ENCODE measurements at places on chromosomes 12 and 14. TPM values are rescaled to one million over a fixed set of nuclear protein-coding genes. Genes with fewer than 3 reads are reported as not detected.

ACRBP gene
- 6.0 TPM for polyA plus RNA-seq

C2CD5 gene
- 110 TPM for polyA plus RNA-seq

KIF26A gene
- 6.4 TPM for polyA plus RNA-seq

POTEG gene
- not detected for polyA plus RNA-seq

RDH16 gene
- 1.2 TPM for polyA plus RNA-seq

RPS6KL1 gene
- 0.91 TPM for polyA plus RNA-seq

OAS2 gene
- 9.9 TPM for polyA plus RNA-seq

POLR3B gene
- 18.3 TPM for polyA plus RNA-seq

CISTR gene
- not detected for polyA plus RNA-seq

GPD1 gene
- polyA plus RNA-seq, result 68.6 TPM

- DNase-seq, result no peak
Measured at GRCh38 chr14:77865455-77865854, 65.5 kb downstream of the ADCK1 start.

DNA sequence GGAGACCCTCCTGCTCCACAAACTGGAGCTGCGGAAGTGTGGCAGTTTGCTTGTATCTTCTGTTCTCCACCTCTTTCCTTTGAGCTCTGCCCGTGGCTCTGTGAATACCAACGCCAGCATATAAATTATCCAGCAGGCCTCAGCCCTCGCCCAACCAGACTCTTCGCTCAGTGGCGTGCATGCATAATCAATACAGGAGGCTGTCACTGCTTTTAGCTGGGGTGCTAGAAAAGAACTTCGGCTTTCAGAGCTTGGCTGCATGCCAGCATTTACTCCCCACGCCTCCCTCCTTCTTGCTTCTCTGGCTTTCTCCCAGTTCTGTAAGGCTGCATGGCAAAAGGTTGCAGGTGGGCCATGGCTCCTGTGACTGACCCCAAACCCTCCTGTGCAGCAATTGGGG is 26.9 kb downstream of the NRXN3 start:
- no peak for DNase-seq

GRCh38 chr14:52352061-52352491 is 38.0 kb downstream of the PTGER2 start:
- peak; percentile 72 for DNase-seq

GRCh38 chr12:116306968-116307367 is 29.5 kb upstream of the MED13L start:
- no peak for DNase-seq

DNA sequence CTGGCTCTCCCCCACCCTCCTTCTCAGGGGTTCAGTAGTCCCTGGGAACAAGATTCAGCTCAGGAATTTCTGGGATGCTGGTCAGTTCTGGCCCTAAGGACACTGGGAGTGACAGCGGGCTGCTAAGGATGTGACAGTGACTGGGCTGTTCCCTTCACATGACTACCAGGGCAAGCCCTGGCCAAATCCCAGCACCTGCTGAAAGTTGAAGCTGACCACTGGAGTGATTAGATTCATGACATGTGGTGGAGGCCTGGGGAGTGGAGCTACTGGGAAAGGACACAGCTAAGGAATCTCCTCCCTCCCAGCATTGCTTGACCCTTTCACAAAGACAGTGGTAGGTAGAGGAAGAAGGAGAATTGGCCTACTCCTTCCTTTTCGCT is 204.9 kb downstream of the DAD1 start:
- DNase-seq, result no peak

GRCh38 chr12:3661028-3661427 is 91.9 kb downstream of the CRACR2A start:
- no peak for DNase-seq

DNA sequence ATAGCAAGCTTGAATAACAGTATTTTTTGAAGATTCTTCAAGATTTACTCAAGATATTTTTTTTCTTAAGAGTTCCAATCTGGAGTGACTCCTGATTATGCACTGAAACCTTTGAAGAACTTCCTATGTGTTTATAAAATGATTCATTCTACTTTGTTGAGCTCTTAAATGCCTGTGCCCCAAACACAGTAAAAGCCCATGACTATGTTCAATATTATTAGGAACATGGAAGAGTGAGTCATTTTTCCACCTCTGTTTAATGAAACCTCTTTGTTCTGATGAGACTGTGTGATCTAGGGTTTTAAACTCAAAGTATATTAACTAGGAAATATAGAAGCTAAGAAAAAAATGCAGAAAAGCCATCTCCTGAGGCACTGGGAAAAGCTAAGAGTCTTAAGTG is 415.0 kb upstream of the FBXO33 start:
- no peak for DNase-seq

- DNase-seq, result no peak
Measured at GRCh38 chr12:26090836-26091510, 33.9 kb downstream of the BHLHE41 start.

- DNase-seq, result no peak
Measured at GRCh38 chr14:101558739-101559240, 2.5 kb upstream of the DIO3 start.

- DNase-seq, result no peak
Measured at GRCh38 chr14:26217778-26218177, 380.1 kb downstream of the NOVA1 start.

- DNase-seq, result no peak
Measured at GRCh38 chr14:28875934-28876571, 109.5 kb downstream of the FOXG1 start.

- no peak for DNase-seq
Measured at GRCh38 chr12:121489874-121490273, 90.0 kb downstream of the RNF34 start.

DNA sequence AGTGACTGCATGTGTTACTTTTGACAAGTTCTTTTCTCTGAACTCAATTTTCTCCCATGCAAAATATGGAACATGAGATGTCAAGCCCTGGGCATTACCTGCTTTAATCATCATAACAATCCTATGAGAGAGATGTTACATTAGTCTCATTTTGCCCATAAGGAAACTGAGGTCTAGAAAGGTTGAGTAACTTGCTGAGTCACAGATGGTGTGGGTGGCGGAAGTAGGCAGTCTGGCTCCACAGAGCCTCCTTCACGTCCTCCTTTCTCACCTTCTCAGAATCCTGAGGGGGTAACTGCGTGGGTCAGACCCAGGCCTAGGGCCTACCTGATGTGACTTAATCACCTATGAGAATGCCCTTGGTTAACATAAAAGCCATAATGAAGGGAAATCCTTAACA is 50.7 kb downstream of the TMTC1 start:
- no peak for DNase-seq

- DNase-seq, result peak; percentile 30
Measured at GRCh38 chr12:111034083-111034885, 113.9 kb upstream of the MYL2 start.

DNA sequence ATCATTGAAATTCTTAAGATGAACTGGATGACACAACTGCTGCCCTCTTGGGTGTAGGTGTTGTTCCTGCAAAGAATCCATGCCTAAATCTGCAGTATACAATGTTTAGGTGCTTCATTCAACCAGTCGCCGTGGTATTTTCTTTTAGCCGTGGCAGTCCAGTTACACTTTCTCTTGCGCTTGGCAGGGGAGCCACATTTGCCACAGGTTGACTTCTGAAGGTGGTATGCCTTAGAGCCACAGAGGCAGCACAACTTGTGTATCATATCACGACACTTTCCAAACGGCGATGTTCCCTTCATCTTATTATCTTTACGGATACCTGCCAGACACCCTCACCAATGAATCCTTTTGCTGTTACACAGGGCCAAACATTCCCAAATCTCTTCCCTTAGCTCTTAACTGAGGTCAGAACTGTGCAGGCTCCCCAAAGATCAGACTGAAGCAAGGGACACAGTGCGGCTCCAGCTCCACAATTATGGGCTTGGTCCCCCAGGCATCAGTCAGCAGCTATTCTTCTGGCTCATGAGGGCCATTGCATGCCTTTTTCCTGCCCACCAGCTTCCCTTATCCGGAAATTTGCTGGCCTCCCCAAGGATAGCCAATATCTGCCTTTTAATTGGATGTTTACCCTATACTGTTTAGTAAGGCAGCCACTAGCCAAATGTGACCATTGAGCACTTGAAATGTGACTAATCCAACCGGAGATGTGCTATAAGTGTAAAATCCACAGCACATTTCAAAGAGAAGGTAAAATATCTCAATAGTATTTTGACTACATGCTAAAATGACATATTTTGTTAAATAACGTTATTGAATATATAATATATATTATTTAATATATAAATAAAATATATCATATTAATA is 50.7 kb downstream of the SENP1 start:
- no peak for DNase-seq

DNA sequence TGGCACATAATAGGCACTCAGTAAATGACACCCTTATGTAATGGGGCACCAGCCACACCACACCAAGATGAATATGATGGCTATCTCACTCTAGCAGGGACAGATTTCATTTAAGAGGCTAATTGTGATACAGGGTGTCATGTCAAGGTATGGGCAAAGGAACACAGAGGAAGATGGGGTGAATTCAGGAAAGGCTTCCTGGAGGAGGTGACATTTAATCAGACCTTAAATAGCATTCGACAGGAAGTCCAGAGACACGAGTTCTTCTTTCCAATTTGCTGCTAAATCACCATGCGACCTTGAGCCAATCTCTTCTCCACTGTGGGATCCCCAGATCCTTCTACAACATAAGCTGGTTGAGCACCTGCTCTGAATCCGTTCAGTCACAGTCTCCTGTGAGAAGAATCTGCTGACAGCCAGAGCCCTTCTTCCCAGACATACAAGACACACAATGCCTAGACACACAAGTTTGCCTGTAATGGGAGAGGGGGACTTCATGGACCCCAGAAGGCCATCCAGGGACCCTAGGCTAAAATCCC is 1.5 kb upstream of the DTX1 start:
- no peak for DNase-seq

GRCh38 chr12:94289461-94290312 is 141.3 kb downstream of the PLXNC1 start:
- no peak for DNase-seq

DNA sequence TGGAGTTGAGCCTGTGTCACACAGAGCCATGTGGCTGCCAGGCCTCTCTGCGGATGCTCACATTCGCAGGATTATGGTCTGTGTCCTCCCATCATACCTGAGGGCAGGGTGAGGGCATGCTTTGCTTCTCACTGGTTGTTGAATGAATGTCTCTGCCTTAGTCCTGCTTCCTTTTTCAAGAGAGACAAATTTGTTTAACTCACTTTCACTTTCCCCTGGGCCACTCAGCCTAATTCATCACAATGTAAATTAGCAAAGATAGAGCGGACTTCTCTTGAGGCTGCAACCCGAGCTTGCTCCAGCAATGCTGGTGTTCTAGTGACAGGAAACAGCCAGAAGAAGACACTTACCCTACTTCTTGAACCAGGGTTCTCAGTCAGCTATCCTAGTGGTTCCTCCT is 35.5 kb upstream of the PAX9 start:
- DNase-seq, result no peak

- no peak for DNase-seq
Measured at GRCh38 chr14:69268223-69268622, 8.3 kb downstream of the GALNT16 start.

DNA sequence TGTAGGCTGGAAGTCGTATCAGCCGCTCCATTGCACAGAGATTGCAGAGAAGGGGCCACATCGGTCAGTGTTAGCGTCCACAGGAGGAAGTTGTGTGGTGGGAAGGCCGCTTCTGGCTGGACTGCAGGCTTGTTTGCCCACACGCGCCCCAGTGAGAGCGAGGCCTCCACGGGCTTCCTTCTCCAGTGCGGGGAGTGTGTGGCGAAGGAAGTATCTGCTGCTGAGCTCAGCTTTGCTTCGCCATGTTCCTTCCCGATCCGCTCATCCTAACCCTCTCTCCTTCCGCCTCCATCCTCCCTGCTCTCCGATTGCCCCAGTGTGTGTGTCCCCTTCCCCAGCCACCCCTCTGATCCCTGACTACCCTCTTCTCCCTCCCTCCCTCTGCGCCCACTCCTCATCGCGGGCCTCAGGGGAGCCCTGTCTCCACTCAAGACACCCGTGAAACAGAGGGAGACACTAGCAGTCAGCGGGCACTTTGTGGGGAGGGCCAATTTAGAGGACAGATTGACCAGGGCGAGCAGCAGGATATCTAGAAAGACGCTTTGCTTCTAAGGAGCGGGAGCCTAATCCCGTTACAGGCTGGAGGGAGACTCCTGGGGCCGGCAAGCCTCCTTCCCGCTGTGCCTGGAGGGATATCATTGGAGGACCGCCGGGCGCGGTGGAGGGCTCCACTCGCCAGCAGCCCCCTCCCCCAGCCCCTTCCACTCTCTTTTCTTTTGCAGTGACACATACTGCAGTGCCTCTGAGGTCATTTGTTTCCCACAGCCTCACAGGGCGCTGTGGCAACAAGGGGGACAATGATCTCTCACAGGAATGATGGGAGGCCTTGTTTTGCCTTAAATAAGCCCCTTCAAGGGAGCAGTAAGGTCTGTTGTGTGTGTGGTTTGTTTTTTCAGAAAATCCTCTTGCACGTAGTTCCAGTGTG is 428.8 kb downstream of the ZFP36L1 start:
- DNase-seq, result peak; percentile 77

GRCh38 chr12:4535871-4536270 is 2.8 kb upstream of the RAD51AP1 start:
- DNase-seq, result no peak

Measured in left kidney (tissue), 8 donors.